CD4-positive, alpha-beta T cell treated with Interleukin-6 at 100 ng/mL for 8 hours (primary cell): ENCODE measurements at places on chromosomes 2 and 18.

- DNase-seq: no peak
Observed at GRCh38 chr2:170394641-170395387, 216.9 kb downstream of the MYO3B start.

DNA sequence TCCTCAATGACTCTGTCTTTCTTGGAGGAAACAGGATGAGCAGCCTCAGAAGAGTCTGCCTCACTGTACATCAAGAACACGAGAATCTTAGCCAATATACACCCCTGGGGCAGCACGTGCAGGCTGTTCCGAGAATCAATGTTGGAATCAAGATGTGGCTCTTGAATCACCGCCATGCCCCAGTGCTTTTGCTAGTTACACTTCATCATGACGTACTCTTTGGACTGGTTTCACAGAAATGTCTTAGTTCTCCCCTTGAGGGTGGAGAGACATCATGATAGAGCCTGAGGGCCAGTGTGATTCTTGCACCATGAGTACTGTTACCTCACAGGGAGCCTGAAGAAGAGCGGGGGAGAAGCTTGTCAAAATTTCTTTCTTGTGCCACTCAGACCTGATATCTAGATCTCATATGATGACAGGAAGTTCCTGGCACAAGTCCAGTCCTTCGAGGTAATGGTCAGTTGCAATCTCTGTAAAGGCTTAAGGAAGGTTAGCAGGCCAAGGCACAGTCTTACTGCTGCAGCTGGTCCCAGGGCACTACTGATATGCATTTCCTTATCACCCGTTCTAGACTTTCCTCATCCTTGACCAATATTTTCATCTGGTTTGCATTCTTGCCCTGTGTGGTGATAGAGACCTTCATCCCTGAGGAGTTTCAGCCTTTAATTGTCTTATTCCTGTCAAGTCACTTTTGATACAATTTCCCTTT, 28.2 kb upstream of the STAT4 start:
- DNase-seq: no peak

GRCh38 chr18:78455386-78455785, 524.2 kb upstream of the SALL3 start:
- DNase-seq: no peak

- DNase-seq: no peak
Observed at GRCh38 chr18:79397830-79398761, 2.4 kb downstream of the NFATC1 start.

DNA sequence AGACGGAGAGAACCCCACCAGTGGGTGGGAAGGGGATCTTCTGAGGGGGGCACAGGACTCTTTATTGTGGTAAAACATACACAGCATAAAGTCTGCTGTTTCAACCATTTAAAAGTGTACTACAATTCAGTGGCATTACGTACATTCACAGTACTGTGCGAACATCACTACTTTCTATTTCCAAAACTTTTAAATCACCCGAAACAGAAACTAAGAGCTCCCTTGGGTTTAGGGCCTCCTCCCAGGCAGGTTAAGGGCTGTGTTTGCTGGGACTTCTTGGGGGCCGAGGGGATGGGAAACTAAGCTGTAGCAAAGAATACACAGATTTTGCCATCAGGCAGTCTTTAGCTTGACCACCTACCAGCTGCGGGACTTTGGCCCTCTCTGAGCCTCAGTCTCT, 242.0 kb downstream of the HAUS1 start:
- no peak for DNase-seq

- no peak for DNase-seq
Observed at GRCh38 chr2:143356336-143356735, 227.1 kb downstream of the ARHGAP15 start.

DNA sequence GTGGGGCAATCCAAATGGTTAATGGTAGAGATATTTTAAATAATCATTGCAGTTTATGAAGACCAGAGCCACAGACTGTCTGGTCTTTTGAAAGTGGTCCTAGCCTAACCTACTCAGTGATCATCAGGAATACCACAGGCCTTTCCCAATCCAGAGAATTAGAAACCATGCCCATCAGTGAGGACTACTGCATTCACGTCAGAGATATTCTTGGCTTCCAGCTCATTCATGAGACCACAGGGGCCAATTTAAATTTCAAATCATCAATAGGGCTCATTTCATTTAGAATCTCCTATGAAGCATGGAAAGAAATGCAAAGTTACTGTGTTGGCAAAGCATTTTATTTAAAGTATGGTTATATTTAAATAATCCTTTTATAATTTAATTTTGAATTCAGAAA, 362.3 kb upstream of the KCNJ3 start:
- no peak for DNase-seq

- DNase-seq: no peak
Observed at GRCh38 chr18:1408376-1408775, 503.7 kb downstream of the ADCYAP1 start.

DNA sequence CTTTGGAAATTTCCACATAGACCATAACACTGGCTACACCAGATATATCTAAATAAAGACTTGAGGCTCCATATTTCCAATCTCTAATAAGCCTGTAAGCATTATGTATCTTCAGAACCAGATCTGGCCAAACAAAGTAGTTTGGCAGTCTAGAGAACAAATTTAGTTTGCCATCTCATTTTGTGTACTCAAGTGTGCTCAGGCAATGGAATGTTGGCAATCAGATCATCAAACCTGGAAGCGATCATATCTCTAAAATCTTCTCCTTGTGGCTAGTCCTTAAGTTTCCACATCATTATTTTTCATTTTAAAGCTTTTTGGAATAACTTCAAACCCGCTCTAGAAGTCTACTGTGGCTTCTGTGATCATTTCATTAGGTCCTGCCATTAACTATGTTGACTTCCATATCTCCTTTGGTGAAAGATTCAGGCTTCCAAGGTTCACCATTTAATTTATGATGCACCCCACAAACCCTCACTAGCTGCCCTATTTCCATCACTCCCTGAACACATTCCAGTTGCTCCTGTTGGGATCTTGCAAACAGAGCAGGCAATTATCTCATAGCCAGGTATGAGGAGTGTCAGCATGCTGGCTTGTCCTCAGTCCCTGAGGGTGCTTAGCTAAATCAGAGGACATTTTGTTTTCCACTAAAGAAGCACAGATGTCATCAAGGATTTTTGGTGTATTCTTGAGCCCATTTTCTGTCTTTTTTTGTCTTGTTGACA, 46.2 kb downstream of the WDR75 start:
- no peak for DNase-seq

- DNase-seq: no peak
Observed at GRCh38 chr2:6728156-6728555, 137.6 kb downstream of the CMPK2 start.

DNA sequence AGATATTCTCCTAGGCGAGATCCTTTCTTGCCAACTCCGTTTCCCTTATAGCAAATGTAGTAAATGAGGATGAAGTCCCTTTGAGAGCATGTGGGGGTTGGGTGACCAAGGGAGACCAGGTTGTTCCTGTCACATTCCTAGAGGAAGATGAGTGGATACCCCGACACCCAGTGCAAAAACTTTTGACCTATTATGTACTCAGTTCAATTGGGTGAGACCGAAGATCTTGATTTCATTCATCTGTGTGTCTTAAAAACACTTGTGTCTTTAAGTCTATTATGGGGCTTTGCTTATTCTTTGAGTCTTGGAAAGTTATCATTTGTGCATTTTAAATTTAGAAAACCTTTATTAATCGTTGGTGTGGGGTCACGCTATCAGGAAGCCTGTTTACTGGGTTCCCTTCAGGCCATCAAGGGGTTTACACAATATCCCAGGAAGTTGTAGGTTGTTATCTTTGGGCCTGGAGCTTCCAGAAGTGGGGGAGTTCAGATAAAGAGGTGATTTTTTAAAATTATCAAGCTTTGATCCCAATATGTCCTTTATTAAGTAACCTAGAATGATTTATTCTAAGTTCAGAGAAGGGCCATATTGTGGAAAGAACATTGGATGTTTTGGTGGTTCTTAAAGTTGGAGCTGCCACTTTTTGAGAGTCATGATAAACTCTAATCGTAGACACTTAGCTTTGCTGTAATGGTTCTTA, 2.8 kb downstream of the RHOB start:
- no peak for DNase-seq

DNA sequence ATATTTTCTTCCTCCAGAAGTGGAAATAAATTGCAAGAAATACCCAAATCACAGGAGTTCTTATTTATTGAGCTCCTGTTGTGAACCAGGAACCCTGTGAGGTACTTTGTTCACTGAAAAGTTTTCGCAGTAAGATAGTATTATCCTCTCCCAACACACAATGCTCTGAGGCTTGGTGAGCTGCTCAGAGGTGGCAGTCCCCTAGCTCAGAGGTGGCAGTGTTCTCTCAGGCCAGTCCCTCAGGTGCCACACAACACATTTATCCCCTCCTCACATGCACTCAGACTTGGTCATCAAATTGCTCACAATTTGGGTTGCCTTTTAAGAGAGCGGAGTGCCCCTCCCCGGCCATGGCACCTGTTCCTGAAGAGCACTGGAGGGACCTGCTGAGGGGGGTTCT, 25.9 kb downstream of the FAM228A start:
- no peak for DNase-seq

GRCh38 chr2:213766465-213766901, 482.2 kb downstream of the SPAG16 start:
- DNase-seq: no peak

DNA sequence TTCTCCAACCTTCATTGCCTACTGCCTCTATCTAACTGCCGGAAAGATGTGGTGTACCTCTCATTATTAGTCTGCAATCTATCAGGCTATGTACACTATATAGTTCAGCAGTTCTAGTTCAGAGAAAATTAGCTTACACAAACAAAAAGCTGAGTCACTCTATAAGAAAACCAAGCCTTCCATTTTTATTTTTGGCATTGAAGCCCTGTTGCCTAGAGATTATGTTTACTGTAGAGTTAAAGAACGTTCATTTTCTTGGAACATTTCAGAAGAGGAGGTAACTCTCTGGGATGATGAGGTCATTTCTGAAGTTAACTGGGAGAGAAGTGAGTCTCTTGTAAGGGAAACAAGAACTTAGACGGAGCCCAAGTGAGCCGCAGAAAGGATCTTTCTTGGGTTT, 133.5 kb downstream of the FAM124B start:
- no peak for DNase-seq

GRCh38 chr2:222572751-222573174, 83.1 kb downstream of the FARSB start:
- no peak for DNase-seq

- no peak for DNase-seq
Observed at GRCh38 chr18:75391279-75392225, 36.0 kb downstream of the SMIM21 start.

DNA sequence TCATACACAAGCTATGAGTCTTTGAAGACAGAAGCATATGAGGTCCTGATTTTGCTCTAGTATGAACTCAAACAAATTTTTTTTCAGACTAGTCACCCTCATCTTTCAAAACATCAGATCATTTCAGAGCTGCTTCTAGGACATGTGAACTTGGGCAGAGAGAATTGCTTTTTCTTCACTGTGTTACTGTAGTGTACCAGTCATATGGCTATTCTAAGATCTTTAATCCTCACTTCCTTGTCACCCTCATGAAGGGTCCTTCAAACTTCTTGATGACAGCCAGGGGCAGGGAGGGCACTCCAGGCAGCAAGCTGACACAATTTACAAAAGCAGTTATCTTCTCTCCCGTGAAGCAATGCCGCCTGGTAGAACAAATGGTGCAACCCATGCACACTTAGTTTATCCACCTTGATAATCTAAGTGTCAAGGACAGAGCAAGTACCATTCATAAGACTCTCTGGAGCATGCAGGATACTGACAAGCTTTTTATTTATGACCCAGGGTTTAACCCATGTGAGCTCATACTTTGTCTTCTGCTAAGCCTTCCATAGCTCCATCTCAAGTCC, 200.6 kb downstream of the DPP10 start:
- DNase-seq: no peak

GRCh38 chr18:22557168-22557941, 139.6 kb upstream of the CTAGE1 start:
- no peak for DNase-seq

DNA sequence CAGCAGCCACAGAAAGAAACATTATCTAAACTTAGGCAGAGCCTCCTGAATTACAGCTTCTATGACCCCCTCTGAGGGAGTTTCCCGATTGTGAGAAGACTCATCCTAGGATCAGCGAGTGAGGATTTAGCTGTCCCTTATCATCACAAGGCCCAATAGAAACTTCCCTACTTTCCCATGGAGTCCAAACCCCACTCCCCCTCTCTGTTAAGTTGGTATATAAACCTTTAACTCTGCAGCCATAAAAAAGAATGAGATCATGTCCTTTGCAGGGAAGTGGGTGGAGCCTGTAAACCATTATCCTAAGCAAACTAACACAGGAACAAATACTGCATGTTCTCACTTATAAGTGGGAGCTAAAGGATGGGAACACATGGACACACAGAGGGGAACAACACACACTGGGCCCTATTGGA, 78.8 kb downstream of the MYL12B start:
- DNase-seq: no peak

DNA sequence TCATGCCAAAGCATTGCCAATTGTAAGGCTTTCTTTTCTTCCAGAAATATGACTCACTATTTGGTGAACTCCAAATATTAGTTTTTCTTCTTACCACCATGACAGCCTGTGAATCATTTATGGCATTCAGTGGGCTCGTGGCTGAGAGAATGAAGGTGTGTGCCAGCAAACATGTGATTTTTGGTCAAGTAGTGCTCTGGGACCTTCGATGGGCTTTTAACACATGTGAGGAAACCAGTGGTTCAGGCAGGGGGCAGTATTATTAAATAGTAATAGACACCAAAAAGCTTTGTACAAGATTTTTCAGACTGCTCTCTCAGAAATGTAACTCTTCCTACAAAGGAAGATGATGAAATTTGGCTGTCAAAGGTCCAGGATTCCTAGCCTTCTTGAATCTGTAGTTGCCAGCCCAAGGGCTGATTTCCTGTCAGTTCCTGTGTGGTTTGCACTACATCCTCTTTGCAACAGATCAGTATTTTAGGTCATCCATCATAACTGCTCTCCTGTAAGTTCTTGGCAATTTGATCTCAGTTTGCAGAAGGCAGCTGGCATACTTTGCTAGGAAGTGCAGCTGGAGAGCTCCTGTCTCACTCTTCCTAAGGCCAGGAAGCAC, 64.3 kb downstream of the BABAM2 start:
- DNase-seq: peak; percentile 36

- no peak for DNase-seq
Observed at GRCh38 chr2:101089419-101089818, 61.8 kb downstream of the TBC1D8 start.
